ENCODE measurements at places on chromosomes 7 and 10.
A peak's percentile ranks its signal among the peaks of the same experiment; 100 is the strongest.

DNA sequence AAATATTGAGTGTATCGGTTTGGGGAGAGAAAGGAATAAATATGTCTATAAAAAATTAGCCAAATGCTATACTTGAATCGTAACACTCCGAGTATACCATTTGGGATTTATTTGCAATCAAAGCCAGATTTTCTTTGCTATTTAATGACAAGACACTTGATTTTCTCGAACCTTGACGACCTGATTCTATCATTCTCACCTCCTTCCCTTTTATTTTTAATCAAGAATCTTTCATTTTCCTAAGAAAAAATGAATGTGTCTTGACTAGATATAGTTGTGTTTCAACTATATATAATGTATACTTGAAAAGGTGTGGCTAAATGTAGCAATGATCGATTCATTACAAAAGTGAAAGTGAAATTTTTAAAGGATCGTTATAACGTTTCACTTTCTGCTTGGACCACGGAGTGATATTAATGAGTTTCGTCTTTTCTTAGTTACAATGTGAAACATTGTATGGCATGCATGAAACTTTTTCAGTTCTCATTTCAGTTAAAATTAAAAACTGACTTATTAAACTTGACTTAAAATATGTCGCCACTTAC lies 562 bp downstream of the NUB1 start:
- DNase-seq, result no peak

GRCh38 chr7:142188154-142188553 lies 69.7 kb downstream of the PRSS58 start:
- DNase-seq, result no peak

DNA sequence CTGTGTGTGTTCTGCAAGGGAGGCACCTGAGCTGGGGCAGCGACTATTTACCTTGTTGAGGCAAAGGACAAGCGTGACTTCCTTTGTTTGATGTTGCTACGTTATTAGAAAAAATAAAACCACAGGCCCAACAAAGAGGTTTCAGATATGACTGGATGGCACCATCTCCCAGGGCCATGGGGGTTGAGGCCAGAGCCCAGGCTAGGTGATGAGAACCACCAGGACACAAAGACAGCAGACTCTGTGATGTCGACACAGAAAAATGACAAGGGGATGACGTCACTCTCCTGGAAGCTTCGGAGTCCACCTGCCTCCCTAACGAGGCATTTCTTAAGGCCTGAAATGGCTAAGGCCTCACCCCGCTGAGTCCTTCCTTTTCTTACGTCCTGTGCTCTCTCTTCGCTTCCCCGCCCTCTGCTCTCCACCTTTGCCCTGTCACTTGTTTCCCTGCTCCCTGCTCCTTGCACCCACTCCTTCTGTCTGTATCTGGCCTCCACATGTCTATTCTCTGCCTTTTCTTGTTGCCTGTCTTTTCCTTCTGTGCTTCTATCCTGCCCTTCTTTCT lies 83.0 kb upstream of the ADRB1 start:
- peak; percentile 6 for DNase-seq

- no peak for DNase-seq
Observed at GRCh38 chr7:132709971-132710567, 133.8 kb upstream of the PLXNA4 start.

DNA sequence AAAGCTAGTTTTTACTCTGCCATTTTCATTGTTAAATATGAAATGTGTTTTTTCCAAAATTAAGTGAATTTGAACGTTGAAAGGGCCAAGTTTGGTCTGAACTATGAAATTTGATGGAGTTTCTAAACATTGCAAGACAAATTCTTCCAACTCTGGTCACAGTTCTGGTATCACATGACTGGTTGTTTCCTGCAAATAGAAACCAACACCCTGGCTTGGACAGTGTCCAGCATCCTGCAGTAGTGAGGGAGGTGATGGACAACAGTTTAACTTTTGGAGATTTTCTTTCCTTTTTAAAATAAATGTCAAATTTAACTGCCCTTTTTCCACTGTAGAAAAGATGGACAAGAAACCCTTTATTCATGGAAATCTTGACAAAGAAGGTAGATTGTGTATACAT lies 54.8 kb upstream of the AGBL3 start:
- no peak for DNase-seq

DNA sequence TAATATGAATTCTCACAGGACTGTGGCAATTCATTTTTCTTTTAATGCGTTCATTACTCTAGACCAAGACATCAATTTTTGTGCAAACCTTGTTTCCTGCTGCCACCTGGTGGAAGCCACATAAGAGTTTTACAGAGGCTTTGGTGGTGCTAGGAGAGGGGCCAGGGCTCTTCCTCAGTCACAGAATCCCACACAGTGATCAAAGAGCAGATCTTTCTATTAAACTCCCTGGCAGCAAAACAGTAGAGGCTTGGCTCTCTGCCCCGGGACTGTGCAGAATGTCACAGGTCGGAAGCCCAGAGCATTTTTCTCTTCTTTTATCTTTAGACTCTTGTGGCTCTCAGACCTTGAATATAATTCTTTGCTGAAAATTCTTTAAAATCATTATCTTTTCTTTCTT lies 506.4 kb upstream of the C7orf33 start:
- no peak for DNase-seq

- no peak for DNase-seq
Observed at GRCh38 chr10:49657606-49658005, 21.8 kb upstream of the C10orf53 start.

DNA sequence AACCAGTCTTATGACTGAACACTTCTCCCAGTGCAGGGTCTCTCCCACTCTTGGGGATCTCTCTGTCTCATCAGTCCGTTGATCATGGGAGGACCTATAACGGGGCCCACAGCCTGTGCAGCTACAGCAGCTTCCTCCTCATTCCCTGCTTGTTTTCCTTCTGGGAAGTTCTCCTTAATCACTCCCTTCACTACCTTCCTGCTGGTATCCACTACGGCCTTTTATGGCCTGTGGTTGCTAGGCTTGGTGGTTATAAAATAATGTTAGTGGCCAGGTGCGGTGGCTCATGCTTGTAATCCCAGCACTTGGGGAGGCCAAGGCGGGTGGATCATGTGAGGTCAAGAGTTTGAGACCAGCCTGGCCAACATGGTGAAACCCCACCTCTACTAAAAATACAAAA lies 3.5 kb upstream of the ZNF282 start:
- DNase-seq, result no peak

- no peak for DNase-seq
Observed at GRCh38 chr7:119562839-119563238, 710.1 kb upstream of the KCND2 start.

- no peak for DNase-seq
Observed at GRCh38 chr10:99555371-99555770, 22.6 kb downstream of the NKX2-3 start.

DNA sequence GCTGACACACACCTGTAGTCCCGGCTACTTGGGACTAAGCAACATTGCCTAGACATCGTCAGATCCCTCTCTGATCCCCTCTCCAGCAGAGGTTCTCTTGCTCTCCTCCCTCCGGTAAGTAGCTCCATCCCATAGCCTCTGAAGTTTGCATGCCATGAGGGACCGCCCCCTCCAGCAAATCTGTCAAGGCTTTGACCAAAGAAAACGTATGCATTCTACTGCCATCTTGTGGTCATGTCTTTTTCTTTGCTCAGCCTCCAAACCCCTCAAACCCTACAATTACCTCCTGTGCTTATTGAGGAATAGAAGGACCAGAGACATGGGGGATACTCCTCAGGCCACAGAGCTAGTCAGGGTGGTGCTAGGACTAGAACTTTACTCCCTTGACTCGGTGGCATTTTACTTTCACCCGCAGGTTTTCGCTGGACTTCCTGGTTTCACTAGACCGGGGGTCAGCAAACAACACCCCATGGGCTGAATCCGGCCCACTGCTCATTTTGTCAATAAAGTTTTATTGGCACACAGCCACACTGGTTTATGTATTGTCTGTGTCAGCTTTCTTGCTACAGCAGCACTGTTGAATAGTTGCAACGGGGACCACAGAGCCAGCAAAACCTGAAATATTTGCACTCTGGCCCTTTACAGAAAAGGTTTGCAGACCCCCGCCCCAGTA lies 202.6 kb upstream of the FOXK1 start:
- no peak for DNase-seq

GRCh38 chr7:68491523-68492358 lies 1106.5 kb upstream of the AUTS2 start:
- no peak for DNase-seq

DNA sequence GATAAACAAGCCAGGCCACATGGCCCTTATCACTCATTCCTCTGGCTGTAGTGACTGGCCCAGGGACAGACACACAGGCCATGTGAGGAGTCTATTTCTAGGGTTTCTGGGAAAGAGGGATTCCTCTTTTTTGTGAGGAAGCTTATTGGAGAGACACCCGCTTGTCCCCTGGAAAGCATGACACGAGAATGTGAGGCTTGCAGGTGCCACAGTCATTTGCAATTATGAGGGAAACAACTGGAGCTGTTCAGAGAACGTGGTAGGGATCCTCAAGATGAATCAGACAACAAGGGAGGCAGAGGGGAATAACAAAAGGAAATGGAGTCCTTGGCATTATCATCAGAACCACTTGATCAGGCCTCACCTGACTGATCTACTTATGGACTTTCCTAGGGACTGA lies 64.5 kb downstream of the ADCYAP1R1 start:
- DNase-seq, result no peak

GRCh38 chr10:133405844-133406527 lies 12.0 kb downstream of the MTG1 start:
- no peak for DNase-seq

GRCh38 chr7:25851332-25852210 lies 300.4 kb upstream of the NFE2L3 start:
- peak; percentile 82 for DNase-seq

GRCh38 chr7:40474790-40475680 lies 340.2 kb downstream of the SUGCT start:
- DNase-seq, result no peak

DNA sequence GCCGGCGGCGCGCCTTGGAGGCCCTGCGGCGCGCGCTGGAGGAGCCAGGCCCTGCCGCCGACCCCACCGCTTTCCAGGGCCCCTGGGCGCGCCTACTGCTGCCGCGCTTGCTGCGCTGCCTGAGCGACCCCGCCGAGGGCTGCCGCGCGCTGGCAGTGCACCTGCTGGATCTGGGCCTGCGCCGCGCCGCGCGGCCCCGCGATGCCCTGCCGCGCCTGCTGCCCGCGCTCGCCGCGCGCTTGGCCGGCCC lies 280 bp downstream of the DNAAF5 start:
- DNase-seq, result no peak

GRCh38 chr10:30433306-30433729 lies 666 bp upstream of the MAP3K8 start:
- DNase-seq, result peak; percentile 40

DNA sequence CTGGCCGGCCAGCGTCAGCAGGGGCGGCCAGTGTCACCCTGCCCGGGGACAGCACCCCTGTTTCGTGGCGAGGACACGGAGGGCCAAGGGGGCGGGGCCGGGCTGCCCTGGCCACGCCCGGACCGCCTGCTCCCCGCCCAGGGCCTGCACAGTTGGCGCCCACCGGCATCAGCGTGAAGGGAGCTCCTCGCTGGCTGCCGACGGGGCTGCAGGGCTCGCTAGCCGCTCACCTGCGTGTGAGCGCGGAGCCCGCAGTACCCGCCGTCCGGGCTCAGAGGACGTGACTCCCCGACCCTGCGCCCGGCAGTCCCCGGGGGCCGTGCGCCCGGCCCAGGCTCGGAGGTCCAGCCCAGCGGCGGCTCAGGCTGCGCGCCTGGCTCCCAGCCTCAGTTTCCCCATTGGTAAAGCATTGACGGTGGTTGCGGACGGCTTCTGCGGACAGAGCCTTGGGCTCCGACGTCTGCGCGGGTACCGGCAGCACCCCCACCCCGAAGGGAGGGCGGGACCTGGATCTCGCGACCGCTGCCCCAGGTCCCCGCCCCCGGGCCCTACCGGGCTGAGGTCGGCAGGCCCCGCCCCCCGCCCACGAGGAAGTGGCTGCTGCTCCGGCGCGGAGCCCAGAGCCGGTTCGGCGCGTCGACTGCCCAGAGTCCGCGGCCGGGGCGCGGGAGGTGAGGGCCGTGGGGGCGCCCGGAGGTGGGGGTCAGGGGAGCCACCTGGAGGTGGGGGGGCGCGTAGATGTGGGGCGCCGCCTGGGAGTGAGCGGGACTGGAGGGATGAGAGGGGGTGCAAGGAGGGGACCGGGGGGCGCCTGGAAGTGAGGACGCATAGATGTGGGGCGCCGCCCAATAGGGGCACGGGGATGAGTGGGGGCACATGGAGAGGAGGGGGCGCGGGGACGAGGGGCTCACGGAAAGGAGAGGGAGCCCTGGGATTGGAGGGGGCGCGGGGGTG lies at the start of gene ARPC1B:
Gene ARPC1B (plus strand): TSS at position 620 of the 954 bp plus-strand sequence. CDS start 10,985 bp downstream, outside the sequence.
- peak; percentile 80 for DNase-seq

GRCh38 chr7:141430455-141431139 lies 120.6 kb upstream of the AGK start:
- no peak for DNase-seq

DNA sequence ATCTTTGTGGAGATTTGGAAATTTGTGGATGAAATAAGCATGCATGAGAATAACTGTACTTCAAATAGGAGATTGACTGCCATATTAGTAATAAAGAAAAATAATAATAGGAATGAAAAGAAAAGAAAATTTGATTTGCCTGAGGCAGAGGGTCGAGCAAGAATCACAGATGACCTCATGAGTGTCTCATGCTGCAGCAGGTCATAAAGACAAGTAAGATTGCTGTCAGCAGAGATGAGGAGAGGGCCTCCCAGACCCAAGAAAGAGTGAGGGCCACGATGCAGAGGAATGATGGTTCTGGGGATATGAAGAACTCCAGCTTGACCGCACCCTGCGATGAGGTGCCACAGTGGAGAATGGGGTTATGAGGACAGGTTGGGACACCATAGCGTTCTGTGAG lies 39.2 kb downstream of the TOMM7 start:
- DNase-seq, result no peak

DNA sequence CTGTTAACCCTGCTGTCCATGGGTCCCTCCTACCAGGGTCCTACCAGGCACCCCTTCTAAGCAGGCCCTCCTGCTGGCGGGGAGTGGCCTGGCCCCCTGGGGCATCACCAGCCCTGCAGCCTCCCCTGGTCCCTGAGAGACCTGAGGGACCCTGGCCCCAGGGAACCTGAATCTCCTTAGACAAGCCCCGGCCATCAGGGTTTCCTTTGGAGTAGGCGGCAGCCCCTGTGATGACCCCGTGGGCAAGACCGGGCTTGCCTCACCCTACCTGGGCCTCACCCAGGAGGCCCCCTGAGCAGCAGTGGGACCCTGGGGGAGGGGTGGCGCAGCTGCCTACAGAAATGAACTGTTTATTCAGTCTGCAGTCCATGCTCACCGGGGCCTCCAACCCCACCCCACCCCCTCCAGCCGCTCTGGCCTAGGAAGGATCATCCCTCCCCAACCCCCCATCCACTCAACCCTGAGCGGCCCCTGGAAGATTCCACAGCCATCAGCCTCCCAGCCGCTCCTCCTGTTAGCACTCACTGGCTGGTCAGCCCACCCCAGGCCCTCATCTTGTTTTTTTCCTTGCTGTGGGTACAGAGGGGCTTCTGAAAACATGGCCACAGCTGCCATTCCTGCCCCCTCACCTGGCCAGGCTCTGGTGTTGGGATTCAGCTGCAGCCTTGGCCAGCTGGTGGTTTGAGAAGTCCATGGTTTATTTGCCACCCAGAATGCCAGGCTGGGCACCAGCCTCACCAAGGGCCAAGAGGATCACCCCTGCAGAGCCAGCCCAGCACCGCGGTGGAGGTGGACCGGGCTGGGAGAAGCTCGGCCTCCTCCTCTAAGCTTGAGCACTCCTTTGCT lies 34.8 kb upstream of the CHST15 start:
- DNase-seq, result no peak

GRCh38 chr10:34112171-34112782 lies 702.8 kb downstream of the PARD3 start:
- no peak for DNase-seq

GRCh38 chr7:92404170-92404614 lies 43.1 kb upstream of the GATAD1 start:
- no peak for DNase-seq

All from activated naive CD4-positive, alpha-beta T cell treated with anti-CD3 and anti-CD28 coated beads, Interleukin-2, amount 50 U/mL, for 72 hours (primary cell).